ENCODE measurements at places on chromosomes 2 and 18.

- no peak for DNase-seq
These were observed 13.5 kb upstream of the CNDP2 start for GRCh38 chr18:74482697-74483096.

- no peak for DNase-seq
These were observed 554 bp downstream of the FEV start for GRCh38 chr2:218984239-218985020.

DNA sequence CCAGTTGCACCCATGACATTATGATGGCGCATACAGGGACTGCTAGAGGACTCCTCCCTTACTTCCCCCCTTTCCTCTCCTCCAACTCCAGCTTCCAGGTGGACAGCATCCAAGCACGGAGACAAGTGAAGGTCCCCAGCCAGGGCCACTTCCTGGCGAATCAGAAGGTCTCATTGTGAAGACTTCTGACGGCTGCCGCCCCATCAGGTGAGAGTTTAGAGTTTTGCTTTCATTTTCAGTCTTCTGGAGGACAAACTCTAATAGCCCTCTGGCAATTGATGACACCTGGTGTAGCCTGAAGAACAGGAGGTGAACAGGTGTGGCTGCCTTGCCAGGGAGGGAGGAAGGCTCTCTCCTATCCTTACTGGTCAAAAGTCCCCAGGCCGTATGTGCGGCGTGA, 77.3 kb upstream of the KCNH7 start:
- DNase-seq: no peak

DNA sequence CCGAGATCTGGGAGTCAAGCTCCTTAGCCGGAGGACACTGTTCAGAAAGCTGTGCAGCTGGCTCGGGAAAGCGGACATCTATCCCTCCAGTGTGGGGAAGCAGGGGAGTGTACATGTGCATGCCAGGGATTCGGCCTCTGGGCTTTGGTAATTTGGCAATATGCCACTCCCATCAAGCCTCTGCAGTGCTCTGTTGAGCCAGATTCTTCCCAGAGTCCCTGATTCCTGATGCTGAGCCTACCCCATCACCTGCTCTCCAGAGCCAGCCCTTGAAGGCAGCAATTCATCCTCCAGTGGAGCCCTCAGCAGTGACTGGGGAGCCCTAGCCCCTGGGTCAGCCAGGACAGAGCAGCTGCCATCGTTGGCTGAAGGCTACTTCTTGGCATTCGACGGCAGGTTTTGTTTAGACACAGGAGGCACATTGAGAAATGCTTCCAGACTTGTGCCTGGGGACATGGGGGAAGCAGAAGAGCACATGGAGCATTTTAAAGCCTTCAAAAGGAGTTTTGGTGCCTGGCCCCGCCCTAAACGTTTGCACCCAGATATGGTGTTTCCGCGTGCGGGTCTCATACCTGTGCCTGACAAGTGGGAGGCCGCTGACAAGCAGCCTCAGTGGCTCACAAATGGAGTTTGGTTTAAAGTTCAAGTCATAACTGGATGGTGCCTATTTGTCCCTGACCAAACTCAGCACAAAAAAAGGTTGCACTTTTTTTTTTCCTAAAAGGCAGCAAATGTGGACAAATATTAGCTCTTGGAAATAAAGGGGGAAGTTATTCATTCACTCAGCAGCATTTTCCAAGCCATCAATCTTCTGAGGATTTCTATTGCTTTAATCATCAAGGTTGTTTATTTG, 272.8 kb downstream of the CYRIA start:
- no peak for DNase-seq
